ENCODE measurements at places on chromosomes 12 and 14.

- DNase-seq = no peak
Observed at GRCh38 chr14:30193845-30194501, 266.3 kb upstream of the PRKD1 start.

GRCh38 chr14:66403183-66403582, 83.0 kb upstream of the CCDC196 start:
- no peak for DNase-seq

- DNase-seq = no peak
Observed at GRCh38 chr12:96104566-96104965, 69.2 kb upstream of the LTA4H start.

- no peak for DNase-seq
Observed at GRCh38 chr12:78802593-78802992, 62.0 kb upstream of the SYT1 start.

- no peak for DNase-seq
Observed at GRCh38 chr14:22185191-22185590, 403.8 kb downstream of the DAD1 start.

- peak; percentile 38 for DNase-seq
Observed at GRCh38 chr14:106622200-106622745, 1095.9 kb downstream of the TMEM121 start.

- DNase-seq = no peak
Observed at GRCh38 chr12:117052386-117053049, 46.7 kb downstream of the TESC start.

DNA sequence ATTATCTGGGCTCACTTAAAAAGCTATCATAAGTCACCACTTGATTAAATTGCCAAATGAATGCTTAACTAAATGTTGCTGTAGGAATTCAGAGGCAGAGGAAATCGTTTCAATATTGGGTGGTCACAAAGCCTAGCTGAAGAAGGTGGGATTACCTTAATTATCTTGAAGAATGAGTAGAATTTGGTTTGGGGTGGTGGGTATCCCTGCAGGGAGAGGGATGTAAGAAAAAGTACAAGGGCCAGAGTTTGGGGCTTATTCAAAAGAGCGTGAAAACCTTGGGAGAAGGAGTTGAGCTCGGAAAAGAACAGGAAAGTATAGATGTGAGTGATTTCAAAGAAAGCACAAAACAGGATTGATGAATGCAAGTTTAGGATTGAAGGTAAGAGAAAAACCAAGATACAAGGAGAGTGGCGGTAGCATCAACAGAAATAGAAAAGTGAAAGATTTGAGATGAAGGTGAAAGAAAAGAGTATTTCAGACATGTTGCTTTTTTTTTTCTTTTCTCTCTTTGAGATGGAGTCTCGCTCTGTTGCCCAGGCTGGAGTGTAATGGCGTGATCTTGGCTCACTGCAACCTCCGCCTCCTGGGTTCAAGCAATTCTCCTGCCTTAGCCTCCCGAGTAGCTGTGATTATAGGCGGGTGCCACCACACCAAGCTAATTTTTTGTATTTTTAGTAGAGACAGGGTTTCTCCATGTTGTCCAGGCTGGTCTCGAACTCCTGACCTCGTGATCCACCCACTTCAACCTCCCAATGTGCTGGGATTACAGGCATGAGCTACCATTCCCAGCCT, 1.7 kb downstream of the BRMS1L start:
- DNase-seq = no peak

- DNase-seq = no peak
Observed at GRCh38 chr14:57987051-57987450, 121.2 kb upstream of the SLC35F4 start.

DNA sequence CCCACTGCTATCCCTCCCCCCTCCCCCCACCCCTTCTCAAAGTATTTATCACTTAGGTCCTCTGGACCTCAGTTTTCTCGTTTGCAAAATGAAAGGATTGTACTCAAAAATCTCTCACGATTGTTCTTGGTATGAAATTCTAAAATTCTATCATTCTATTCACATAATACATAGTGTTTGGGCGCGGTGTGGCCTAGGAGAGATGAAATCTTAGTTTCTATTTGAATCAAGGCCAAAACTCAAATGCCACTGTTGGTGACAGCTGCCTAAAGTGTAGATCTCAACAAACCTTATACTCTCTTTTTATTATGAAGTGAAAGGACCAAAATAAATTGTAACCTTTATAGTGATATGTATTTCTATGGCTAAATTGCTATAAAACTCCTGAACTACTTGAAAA, 23.7 kb upstream of the YAF2 start:
- no peak for DNase-seq

- DNase-seq = no peak
Observed at GRCh38 chr14:75295061-75295461, 16.4 kb downstream of the FOS start.

DNA sequence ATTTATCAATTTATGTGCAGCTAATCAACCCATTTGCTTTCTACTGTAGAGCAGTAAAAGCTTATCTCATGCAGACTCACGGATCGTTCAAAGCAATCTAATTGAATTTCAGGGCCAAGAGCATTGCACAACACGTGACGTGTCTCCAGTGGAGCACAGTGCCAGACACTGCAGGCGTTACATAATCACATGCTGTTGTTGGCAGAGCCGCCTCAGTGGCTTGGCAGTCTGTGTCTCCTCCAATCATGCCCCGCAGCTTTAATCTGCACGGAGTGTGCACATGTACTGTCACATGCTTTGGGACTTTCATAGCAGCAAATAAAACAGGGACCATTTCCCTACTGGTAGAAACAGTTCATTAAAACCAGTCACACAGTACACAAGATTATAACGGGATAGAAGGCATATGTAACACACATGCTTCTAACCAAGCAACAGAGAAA, 309.3 kb downstream of the ITPR2 start:
- DNase-seq = no peak

- no peak for DNase-seq
Observed at GRCh38 chr14:93431036-93431670, 414 bp downstream of the UNC79 start.

- no peak for DNase-seq
Observed at GRCh38 chr14:65382586-65382985, 29.9 kb upstream of the FUT8 start.

DNA sequence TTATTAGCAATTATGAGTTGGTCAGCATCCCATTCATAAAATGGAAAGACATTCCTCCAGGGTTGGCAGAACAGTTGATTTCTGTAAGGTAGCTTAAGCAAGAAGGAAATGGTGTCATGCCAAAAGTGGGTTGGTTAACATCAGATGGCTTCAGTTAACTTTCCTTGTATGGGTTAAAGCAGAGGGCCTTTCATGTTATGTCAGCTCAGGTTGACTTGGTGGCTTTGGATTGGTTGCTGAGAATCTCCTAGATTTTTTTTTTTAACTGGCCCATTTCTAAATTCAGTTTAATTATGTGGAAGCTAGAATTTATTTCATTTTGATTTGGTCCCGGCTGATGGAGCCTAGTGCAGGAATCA, 87.8 kb downstream of the BBS10 start:
- no peak for DNase-seq

DNA sequence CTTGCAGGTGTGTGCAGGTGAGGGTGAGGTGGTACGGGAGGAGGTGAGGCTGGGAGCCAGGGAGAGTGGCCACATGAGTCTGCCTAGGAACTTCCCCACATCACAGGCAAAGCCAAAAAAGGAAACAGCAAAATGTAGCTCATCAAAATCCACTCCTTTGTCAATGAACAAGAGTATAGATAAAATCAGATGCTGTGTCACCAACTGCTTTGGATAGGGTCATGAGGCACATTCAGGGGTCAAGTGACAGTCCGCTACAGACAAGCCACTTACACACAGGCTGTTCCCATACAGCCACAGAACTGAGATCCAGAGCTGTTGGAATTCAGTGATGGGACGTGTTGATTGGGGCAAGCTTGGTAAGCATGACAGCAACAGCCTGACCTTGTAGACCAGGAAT, 100.3 kb upstream of the NOS1 start:
- DNase-seq = no peak

GRCh38 chr12:57842342-57843294, 3.9 kb downstream of the CTDSP2 start:
- DNase-seq = peak; percentile 41

DNA sequence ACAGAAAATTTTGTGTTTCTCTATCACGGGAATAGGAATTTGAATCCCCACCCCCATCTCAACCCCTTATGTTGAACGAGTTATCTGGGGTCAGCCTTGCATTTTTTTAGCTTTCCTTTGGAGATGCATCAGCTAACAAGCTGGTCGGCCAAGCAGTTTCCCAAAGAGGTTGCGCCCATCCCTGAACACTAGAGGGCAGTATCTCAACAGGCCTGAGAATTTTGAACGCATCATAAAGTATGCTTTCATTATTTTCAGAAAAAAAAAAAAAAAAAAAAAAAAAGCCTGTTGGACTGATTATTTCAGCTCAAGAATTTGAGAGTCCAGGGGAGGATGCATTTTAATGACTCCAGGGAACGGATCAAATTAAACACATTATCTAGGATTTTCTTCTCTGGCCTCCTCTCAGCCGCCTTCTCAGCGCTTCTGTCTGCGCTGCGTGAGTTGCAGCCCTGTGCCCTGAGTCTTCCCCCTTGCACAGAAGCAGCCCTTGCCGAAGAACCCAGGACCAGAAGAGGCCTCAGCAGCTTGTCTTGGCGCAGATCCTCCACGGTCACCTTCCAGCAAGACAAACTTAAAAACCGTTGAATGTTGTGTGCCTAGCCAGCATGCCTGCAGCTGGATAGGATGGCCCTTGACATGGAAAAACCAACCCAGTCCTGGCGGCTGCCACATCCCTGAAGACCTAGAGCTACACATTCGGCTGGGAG, 76.6 kb upstream of the GZMB start:
- peak; percentile 74 for DNase-seq

Measured in T-cell (primary cell).